ENCODE measurements at places on chromosomes 7 and 10.

DNA sequence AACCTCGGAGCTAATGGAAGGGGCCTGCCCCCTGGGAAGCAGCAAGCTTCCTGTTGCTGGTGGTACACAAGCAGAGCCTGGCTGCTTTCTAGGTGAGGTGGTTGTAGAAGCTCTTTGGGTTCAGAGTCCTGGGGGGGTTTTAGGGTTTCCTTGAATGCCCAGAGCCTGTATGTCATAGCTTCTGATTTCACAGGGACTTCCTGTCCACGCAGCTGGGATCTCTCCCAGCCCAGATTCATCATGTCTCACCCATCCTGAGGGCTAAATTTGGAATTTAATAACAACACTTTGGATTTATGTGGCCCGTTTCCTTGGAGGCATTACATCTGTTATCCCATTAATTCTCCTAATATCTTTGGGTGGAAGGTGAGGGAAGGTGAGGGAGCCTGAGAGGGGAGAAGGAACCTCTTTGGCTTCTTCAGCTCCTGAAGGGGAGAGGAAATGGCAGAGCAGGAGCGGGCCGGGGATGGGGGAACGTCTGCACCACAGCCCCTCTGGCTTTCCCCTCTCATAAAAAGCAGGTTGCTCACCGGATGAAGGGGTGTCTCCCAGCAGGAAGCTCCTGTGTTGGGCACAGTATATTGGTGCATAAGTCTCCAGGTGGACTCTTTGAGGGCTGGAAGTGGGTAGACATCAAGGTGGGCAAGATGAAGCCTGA, 19.7 kb downstream of the RPS24 start:
- peak; percentile 73 for DNase-seq

DNA sequence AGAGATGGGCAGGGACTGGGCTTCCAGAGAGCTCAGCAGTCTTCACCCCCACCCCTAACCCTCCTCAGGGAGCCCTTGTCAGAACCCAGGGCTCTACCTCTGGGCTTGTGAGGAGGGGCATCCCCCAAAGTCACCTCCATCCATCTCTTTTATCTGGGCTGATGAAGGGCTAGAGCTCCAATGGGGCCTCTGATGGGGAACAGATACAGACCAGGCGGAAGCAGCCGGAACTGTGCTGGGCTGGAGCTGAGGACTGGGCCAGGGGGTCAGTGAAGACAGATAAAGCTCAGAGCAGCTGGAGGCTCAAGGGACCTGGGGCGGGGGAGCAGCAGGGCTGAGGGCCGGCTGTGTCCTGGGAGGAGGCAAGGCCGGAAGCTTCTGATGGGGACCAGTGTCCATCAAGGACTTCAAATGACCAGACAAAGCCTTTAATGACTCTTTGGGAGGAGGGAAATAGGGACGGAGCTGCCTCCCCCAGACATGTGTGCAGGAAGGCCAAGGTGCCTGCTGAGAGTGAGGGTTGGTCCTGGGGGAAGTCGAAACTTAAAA, 10.2 kb downstream of the KAZALD1 start:
- no peak for DNase-seq

DNA sequence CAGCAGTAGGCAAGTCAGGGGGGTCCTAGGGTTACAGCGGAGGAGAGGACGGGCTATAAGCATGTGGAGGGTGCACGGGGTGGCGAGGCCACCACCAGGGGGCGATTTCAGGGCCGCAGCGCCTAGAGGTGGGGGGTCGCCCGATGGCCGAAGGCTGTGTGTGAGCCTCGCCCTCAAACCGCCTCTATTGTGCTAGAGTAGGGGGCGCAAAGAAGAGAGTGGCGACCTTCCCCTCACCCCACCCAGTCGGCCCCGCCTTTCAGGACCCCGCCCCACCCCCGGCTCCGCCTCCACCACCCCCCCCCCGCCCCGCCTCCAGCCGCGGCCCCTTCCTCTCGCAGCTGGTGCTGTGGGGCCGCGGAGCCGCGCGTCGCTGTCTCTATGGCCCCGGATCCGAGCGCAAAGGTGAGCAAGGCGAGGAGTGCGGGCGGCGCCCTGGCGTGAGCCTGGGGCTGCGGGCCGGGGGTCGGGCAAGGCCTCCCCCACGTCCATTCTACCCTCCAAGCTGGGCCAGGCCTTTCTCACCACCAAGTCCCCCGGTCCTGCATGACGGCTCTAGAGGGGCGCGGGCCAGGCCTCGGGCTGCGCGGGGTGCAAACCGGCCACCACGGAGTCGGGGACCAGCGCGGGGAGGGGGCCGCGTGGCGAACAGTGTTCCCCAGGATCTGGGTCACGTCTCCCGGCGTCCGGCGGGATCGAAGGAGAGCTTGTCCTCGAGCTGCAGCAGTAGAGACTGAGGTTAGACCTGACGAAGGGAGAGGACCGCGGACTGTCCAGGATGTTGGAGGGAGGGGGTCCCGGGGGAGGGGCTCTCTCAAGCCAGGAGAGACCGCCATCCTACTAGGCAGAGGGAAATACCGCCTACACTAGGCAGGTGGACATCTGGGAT, at the start of gene SEMA4G:
Gene SEMA4G, plus strand, starts transcription at position 318 of the 889 bp plus-strand sequence. CDS start 3,409 bp downstream, outside the sequence.
- peak; percentile 83 for DNase-seq

DNA sequence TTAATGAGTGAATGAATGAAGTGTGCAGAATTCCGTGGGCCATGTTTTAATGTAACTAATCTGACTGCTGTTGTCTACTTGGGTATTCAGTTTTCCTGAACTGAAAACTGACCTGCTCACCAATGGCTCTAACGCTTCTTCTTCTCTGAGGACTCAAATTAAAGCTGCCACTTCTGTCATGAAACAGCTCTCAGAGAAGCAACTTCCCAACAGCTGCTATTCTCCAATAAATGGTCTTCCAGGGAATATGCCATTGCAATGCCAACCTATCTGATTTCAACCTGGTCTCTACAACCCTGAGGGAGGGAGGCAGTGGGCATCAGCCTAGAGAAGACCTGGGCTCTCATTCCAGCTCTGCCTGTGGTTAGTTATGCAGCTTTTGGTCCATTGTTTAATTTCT, 69.4 kb downstream of the FRMD4A start:
- no peak for DNase-seq

- DNase-seq: no peak
Observed at GRCh38 chr10:10361301-10361885, 656.3 kb upstream of the CELF2 start.

DNA sequence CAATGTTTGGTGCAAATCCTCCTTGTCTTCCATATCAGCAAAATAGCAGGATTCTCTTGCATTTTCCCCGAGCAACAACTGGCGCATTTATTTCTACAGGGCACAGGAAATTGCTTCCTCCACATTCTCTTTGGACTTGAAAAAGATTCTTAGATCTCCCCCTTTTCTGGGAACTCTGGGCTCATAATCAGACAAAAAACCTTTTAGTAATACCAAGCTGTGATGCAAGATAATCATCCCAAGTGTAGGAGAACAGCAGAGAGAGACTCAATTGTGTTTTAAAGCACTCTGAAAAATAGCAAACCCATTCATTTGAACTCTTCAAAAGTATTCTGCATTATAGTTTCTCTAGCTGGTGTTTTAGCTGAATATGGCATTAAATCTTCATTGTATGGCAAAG, 419.6 kb upstream of the NPVF start:
- no peak for DNase-seq

DNA sequence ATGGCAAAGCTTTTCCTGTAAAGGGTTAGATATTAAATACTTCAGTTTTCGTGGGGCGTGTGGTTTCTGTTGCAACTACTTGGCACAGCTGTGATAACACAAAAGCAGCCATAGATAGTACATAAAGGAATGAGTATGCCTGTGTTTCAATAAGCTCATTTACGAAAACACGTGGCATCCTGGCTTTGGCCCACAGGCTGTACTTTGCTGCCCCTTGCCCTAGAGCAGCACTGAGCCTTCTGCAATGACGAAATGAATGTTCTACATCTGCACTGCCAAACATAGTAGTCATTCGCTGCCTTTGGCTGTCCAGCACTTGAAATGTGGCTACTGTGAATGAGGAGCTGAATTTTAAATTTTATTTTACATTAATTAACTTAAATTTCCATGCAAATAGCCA, 376.2 kb upstream of the TPK1 start:
- DNase-seq: no peak

- no peak for DNase-seq
Observed at GRCh38 chr10:3761904-3762303, 23.1 kb downstream of the KLF6 start.

GRCh38 chr7:150406567-150407421, 27.7 kb downstream of the ZNF775 start:
- no peak for DNase-seq
